ENCODE measurements at places on chromosomes 4 and X. TPM values are rescaled to one million over a fixed set of nuclear protein-coding genes. Genes with fewer than 3 reads are reported as not detected.

GRCh38 chr4:76074468-76074867, at the start of gene ART3:
TSS of gene ART3 (plus strand) at chr4:76074709. CDS start at chr4:76075890, 1,181 bp downstream.
- no peak for DNase-seq

DNA sequence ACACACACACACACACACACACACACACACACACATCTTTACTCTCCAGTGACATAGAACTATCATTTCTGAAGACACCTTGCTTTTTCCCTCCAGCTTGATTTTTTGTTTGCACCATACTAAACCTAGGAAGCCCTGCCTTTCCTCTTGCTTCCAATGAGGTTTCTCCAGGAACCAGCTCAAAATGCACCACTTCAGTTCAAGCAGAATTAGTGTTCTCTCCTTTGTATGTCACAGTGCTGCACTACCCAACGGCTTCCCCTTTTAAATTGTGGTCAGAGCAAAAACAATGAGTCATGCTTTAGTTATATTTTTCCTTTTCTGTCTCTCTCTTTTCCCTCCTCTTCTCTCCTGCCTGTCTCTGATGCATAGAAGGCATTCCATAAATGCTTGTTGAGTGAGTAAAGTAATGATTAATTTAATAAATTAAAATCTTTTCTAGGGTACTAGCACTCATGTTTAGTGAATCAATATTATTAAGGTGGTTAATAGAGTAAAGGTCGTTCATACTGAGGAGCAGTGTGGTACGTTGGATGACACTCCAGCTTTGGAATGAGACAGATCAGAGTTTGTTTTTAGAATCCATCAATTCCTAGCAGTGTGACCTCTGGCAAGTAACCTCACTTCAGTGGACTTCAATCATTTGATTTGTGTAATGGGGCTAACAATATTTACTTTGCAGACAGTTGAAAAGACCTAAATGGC, 5.9 kb downstream of the RTL3 start:
- DNase-seq: peak; percentile 82

DNA sequence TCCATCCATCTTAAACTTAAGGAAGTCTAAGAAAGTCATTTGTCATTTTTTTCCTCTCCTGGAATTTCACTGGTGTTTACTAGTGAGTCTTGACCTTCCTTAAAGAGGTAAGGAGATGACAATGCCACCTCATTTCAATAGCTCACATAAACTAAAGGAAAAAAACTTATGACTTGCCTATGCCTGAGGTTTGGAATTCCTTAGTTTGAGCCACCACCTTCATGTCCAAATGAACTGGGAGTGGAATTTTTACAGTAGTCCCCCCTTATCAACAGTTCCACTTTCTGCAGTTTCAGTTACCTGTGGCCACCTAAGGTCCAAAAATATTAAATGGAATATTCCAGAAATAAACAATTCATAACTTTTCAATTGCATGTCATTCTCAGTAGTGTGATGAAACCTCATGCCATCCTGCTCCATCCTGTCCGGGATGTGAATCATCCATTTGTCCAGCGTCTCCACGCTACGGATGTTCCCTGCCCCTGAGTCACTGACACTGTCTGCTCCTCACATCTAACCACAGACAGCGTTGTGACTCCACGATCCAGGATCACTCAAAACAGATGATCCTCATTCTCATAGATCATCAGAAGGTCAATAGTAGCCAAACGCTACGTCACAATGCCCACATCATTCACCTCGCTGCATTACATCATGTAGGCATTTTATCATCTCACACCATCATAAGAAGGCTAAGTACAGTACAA, 177.4 kb downstream of the SH3KBP1 start:
- peak; percentile 88 for DNase-seq

NMU gene
- polyA plus RNA-seq: 0.69 TPM

DNA sequence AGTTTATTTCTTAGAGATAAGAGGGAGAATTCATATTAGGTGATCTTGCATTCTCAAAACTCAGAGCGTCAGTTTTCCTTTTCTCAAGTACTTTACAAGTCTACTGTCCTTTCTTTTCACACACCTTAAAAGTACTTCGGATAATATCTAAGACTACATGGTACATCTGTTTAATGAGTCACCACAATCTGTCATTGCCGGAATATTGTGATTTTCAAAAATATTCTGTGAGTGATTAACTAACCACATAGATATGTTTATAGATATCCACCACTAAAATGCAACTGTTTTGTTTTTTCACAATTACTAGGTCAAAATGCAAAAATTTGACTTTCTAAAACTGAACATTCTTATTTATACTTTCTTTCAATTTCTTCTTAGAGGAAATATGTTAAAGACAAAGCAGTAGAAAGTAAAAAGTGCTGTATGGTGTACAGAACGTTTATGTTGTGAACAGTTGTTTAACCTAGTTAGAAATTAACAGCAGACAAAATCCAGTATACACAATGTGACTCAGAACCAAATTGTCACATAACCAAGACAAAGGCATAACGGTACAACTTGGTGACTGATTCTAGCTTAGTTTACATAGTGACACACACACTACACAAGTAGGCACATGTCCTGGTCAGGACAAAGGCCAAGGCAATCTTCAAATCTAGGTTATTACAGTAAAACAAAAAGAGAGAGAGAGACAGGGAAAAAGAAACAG, 482.9 kb downstream of the NAF1 start:
- DNase-seq: peak; percentile 3

NAP1L3 gene
- 0.08 TPM for polyA plus RNA-seq

- no peak for DNase-seq
These were observed 102.4 kb downstream of the TEX11 start for GRCh38 chrX:70806081-70806480.

XKRX gene
- 0.06 TPM for polyA plus RNA-seq

DNA sequence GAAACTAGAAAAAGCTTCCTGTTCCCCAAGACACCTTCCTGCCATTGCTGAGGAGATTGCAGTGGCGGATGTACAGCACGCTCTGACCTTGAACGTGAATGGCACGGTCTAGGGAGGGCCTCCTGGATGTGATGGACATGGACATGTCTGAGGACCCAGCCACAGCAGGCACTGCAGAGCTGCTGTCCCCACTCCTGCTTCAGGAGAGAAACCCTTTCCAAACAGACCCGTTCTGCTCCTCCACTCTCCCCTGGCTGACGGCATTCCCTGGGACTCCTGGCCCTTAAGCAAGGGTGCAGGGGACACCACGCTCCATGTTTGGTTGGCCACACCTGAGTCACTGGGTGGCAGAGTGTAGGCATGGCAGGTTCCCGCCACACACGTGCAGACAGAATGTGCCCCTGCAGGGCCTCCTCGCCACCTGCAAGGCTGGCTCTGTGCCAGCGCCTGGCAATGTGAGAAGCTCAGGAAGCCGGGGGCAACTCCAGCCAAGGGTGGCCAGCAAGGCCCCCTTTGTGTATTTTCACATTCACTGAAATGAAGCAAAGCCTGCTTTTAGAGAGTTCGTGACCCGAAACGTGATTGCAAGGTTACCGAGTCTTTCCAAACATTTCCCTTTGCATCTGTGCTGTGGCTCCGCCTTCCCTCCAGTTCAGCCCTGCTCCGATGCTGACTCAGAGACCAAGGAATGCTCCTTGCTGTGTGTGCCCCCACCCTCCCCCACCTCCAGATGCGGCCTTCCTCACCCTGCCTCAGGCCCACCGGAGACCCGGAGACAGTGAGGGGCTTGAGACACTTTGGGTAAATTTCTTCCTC, 46.1 kb downstream of the HTRA3 start:
- peak; percentile 81 for DNase-seq

GRCh38 chrX:130688360-130688759, 214.6 kb downstream of the ENOX2 start:
- no peak for DNase-seq

ATP11C gene
- 5.2 TPM for polyA plus RNA-seq

GRCh38 chrX:44105228-44105913, 132.2 kb upstream of the NDP start:
- DNase-seq: no peak

- no peak for DNase-seq
These were observed 50.3 kb downstream of the GASK1B start for GRCh38 chr4:158122501-158122900.

DNA sequence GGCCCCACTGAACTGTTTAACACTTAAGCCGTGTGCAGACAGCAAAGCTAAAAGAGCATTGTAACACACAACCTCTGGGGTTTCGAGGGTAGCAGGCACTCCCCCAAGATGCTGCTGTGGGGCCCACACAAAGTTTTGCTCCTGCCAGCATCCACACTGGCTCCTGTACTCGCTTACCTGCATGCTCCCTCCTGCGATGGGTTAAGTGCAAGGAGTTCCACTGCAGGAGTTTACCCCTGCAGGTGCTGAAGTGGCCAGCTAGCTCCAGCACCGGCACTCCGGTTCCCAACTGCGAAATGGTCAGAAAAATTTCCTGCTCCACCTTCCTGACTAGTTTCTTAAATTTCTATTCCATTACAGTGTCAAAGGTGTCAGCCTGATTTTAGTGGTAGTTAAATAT, 443.5 kb downstream of the PCDH10 start:
- no peak for DNase-seq

- DNase-seq: peak; percentile 60
These were observed 24.9 kb upstream of the SEC24B start for GRCh38 chr4:109408711-109409110.

DNA sequence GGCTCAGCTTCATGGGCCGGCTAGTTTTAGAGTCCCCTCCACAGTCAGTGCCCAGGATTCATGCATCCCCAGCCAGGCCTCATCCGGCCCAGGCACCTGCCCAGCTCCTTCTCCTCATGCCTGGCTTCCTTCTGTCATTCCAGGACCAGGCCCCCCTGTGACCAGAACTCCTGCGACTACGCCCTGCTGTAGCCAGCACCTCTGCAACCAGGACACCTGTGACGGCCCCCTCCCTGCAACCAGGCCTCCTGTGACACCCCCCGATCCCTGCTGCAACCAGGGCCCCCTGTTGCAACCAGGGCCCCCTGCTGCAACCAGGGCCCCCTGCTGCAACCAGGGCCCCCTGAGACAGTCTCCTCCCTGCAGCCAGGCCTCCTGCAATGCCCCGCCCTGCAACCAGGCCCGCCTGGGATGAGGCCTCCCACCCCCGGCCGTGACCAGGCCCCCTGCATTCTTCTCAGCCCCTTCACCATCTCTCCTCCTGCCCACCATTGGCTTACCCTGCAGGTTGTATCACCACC, 46.8 kb downstream of the HTRA3 start:
- DNase-seq: no peak

DNA sequence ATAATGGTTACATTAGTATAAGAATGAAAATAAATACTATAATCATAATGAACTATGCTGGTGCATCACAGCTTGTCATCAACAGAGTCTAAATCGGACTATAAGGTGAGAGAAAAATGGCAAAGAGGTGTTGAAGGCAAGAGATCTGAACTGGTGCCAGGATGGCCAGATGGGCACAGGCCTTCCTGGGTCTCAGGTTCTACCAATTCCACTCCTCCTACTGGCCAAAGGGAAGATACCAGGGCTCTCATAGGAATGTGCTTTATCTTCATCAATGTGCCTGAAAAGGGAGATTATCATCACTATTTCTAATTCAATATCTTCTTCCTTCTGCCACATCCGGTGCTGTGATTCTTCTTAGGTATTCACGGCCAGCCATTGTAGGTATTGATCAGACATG, 107.6 kb downstream of the GASK1B start:
- no peak for DNase-seq

GRCh38 chrX:13334491-13334890, 14.6 kb upstream of the ATXN3L start:
- no peak for DNase-seq

GRCh38 chrX:133365871-133366611, 49.2 kb downstream of the GPC4 start:
- DNase-seq: peak; percentile 15

OPHN1 gene
- polyA plus RNA-seq: 0.89 TPM

SHROOM3 gene
- 3.0 TPM for polyA plus RNA-seq

PSMD10 gene
- polyA plus RNA-seq: 48.9 TPM

DNA sequence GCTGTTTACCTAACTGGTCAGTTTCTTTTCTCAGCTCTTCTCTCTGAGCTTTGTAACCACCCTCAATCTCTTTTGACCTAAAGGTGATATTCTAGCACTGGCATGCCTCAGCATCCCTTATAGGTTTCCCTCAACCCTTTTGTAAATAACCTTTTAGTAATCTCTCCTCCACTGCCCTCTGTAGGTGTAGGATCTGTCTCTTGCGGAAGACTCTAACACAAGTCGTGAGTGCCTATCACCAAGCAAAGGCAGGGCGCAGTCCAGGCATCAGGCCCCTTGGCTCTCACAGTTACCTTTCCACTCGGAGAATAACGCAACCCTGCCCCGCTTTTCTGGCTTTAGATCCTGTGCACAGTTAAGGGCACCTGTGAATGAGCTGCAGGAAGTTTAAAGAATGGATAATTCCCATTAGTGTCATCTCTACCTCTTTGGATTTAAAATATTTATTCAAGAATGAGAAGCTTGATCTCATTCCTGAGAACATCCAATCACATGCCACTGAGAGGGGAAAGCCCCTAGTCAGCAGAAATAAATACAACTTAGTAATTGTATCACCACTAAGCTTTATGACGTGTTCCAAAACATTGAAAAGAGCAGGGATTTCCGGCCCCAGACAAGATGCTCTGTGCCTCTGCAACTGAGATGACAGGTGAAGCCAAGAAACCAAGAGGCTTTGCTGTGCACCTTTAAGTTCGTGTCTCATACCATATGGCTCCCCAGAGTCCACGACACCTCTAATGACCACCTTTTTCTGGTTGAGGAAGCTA, 58.8 kb downstream of the SPINK2 start:
- no peak for DNase-seq

DNA sequence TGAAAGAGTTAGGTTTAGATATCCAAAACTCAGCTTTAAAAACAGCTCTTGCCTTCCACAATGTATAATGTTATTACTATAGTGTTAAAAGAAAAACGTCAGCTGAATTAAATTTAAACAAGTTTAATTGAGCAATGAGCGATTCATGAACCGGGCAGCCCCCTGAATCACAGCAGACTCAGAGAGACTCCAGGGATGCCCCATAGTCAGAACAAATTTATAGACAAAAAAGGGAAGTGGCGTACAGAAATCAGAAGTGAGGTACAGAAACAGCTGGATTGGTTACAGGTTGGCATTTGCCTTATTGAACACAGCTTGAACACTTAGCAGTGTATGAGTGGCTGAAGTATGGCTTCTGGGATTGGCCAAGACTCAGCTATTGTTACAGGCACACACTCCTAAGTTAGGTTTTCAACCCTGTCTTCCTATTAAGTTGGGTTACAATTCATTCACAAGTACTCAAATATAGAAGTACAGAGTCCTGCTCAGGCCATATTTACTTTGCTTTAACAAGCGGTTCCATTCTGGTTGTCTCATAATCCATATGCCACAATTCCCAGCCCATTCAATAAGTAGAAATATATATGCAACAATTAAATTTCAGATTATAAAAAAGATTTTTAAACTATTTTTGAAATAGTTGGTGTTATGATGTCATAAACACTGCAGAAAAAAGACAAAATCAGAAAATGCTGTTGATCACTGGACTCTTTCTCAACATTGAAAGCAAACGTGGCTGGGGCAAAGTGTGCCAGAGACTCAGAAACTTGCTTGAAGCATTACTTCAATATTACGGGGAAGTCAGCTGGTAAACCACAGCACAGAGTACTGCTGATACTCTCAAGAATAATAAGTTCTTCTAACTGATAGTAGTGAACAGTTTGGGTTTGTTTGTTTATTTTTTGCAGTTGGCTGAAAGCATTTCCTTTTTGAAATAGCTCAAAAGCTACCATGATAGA, 459.7 kb downstream of the RAB28 start:
- no peak for DNase-seq

GRCh38 chrX:129233786-129234185, 289.5 kb downstream of the SMARCA1 start:
- peak; percentile 0 for DNase-seq

GRCh38 chrX:31024866-31025265, 47.0 kb downstream of the FTHL17 start:
- DNase-seq: no peak

GRCh38 chr4:133129237-133129636, 19.9 kb upstream of the PCDH10 start:
- no peak for DNase-seq

ADGRG2 gene
- polyA plus RNA-seq: not detected

- DNase-seq: peak; percentile 39
These were observed 1.2 kb downstream of the GABRB1 start for GRCh38 chr4:47032405-47033106.

Data from foreskin keratinocyte (primary cell).